ENCODE measurements at places on chromosomes 3 and 15.

DNA sequence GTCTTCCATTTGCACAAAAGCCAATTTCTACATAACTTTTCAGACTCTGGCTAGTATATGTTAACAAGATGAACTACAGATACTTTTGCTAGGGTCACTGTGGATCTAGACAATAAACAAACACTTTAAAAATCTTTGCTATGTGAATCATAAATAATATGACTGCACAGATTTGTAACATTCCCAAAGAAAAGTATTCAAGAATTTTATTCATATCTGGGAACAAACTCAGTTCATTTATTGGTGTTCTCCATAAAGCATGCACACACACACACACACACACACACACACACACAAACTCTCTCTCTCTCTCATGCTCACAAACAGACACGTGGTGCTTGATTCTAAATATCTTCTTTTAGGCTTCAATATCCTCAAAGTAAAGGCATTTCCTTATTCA, 18.8 kb upstream of the THRB start:
- no peak for DNase-seq

- DNase-seq, result no peak
These were observed 34.8 kb downstream of the IL12A start for GRCh38 chr3:160023476-160023875.

DNA sequence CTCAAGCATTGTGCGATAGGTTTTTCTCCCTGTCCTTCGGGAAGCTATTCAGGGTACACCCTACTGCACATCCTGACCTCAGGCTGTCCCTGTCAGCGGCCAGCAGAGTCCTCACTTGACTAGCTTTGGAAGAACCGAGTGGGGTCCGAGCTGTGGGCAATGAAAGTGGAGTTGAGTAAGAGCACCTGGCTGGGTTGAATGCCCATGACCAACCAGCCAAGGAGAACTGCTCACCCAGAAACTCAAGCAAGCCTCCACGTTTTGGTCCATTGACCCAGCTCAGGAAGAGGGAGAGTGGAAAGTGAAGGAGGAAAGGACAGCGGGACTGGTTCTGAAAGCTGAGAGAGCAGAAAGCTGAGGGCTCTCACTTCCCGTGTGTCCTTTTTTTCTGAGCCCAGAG, 36.0 kb upstream of the HDGFL3 start:
- DNase-seq, result no peak

DNA sequence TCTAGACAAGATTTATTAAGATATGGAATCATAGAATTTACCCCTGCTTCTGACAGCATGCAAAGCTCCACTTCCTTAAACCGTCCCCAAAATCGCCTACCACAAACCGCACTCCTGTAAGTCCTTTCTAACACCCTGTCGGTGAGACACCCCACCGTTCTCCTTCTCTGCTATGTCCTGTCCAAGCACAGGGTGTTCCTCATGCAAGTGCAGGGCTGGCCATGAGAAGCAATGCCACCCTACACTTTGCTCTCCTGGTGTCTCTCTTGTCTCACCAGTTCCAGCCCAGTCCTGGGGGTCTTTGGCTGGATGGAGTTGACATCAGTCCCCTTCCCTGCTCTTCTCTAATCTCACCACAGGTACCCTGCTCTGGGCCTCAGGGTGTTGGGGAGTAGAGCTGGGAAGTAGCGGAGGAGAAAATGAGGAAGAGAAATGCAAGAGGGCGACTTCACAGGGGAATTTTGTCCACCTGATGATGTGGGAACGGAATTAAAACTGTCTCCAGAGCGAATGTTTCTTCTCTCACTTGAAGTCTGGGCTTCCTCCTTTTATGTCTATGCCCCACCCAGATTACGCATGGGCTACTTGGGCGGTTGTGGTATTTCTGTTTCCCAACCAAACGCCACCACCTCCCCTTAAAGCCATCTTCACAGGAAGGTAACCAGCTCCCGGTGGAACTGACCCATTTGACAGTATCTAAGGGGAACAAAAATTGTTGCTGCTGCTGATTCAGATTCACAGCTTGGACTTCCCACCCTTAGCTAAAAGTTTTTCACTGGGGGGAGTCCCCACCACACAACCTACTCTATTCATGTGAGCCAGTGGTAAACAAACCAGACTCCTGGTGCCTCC, 49.9 kb downstream of the CASR start:
- DNase-seq, result no peak

GRCh38 chr3:13638927-13639326, 90.0 kb downstream of the FBLN2 start:
- DNase-seq, result no peak

GRCh38 chr3:35263477-35263876, 375.8 kb upstream of the ARPP21 start:
- no peak for DNase-seq

DNA sequence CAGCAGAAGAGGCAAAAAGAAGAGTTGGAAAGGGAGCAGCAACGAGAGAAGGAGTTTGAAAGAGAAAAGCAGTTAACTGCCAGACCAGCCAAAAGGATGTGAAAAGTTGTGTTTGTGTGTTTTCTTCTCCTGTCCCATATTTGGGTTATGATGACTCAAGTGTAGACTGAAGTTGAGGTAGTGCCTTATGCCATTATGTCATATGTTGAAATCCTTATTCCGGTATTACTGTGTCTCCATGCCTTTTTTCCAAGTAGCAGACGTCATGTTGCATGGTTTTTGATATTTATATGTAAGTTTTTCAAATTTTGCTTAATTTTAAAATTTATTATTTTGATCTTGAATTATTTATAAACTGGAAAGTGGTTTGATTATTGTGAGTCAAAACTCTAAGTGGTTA, 19.2 kb downstream of the BLOC1S6 start:
- DNase-seq, result no peak

DNA sequence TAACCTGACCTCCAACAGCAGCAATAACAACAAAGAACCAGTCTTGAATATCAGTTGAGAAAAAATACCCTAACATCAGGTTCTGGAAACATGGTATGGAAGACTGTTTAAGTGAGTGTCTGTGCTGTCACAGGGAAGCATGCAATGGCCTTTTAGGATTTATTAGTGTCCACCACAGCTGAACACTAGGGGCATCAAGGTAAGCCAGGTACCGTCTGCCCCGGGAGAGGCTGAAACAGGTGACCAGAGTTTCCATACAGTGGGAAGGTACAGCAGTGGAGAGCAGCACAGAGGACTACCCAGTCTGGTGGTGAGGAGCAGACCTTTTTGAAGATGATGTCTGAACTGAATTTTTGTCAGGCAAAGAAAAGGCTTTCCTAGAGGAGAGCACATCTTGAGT, 18.4 kb downstream of the ZDHHC23 start:
- no peak for DNase-seq

- no peak for DNase-seq
These were observed 156.4 kb downstream of the NTRK3 start for GRCh38 chr15:88100181-88100580.

DNA sequence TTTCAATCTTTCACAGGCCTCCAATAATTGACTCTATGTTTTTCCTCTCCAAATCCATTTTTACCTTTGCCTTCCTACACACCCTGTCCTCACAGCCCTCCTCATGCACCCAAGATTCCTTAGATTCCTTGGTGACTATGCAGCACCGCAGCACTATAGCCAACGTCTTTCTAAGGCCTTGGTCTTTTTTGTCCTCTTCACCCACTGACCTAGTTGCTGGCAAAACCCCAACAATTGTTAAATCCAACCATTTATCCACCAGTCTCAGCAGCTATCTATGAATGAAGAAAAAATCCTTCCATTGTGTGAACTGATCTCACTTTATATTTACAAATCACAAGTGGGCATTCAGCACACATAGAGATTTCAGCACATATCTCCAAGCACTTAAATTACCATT, 203.9 kb downstream of the VGLL3 start:
- DNase-seq, result no peak

DNA sequence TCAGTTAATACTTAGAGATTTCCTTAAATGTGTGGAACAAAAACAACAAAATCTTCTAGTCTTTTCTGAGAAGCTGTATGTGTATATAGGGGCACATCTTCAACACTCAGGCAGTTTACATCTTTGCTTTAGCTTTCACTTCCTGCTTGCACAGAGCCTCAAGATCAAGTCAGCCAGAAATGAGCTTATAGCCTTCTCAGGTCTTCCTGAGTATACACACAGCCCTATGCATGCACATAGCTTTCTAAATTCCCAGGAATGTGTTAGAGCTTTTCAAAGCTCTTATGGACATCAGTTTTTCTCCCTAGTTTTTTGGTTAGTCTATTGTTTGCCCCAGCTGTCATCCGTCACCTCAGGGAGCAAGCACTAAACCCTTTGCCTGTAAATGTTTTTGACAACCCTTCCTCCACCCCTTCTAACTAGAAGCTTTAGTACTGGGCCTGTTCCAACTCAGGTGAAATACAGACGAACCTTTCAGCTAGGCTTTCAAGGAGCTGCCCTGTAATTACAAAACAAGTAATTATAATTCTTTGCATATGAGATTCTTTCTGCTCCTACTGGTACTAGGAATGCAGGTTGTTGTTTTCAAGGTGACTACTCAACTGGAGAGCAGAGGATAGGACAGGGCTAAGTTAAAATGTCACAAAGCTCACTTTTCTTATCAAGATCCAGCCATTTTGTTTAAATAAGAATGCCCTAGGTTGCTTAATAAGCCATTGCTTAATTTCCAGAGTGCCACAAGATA, 22.6 kb upstream of the MTMR10 start:
- DNase-seq, result peak; percentile 13
